ENCODE measurements at places on chromosomes 7 and 10.

DNA sequence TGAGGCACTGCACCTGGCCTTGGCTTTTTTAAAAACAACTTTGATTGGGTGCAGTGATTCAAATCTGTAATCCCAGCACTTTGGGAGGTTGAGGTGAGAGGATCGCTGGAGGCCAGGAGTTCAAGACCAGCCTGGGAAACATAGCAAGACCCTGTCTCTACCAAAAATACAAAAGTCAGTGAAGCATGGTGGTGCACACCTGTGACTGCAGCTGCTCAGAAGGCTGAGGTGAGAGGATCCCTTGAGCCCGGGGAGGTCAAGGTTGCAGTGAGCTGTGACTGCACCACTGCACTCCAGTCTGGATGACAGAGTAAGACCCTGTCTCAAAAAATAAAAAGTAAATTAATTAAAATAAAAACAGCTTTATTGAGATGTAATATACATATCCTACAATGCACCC lies 84.9 kb downstream of the NPTX2 start:
- DNase-seq, result no peak

- no peak for DNase-seq
These were observed 5.9 kb upstream of the FAM131B start for GRCh38 chr7:143368387-143368786.

DNA sequence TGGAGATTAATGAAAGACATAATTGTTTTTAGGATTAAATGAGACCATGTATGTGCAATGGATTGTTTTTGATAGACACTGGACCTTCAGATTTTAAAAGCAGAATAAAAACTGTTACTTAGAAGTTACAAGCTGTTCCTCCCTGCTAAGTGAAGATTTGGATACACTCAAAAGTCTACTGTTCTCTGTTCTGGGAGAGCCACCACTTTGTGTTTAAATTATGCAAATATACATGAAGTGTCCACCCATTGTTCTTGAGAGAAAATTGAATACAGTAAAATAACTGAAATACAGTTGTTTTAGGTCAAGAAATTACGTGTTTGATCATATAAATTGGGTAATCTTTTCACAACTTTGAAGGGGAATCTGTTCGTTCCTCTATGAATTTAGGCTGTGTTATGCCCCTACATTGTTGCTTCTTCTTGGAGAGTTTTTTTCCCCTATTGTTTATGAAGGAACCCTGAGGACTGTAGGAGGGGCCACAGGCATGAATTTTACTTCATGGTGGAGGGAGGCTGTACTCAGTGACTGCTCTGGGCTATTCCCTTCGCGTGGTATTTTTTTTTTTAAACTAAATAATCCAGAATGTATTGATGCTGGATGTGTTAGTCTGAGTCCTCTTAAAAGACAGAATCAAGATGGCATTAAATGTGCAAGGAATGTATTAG lies 18.6 kb upstream of the VCL start:
- DNase-seq, result no peak

DNA sequence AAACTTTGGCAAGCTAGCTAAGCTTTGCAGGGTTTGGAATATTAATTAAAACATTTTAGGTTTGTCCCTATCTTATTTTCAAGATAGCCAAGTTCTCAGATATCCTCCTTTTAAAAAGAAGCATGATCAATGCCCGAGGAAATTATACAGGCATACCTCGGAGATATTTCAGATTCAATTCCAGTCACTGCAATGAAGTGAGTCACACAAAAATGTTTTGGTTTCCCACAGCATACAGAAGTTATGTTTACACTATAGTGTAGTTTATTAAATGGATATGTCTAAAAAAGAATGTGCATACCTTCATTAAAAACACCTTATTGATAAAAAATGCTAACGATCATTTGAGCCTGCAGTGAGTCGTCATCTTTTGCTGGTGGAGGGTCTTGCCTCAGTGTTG lies 382.9 kb upstream of the NPVF start:
- DNase-seq, result no peak

DNA sequence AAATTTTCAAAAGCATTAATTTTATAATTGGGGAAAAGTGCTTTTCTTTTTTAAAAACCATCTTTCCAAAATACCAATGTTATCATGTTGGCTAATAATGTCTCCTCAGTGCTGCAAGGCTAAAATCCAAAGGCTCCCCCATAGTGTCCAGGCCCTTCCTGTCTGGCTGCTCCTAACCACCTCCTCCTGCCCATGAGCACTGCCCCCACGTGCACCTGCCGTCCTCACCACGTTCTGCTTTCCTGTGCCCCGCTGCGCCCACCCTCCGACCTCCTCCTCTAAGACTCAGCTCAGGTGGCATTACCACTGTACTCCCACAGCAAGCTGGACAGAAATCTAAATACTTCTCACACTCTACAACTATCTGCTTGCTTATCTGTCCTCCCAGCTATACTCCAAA lies 17.7 kb downstream of the PAXIP1 start:
- DNase-seq, result no peak
